ENCODE measurements at places on chromosomes 6 and 20. TPM values are rescaled to one million over a fixed set of nuclear protein-coding genes. Genes with fewer than 3 reads are reported as not detected.

The MYBL2 gene
- total RNA-seq: 76.0 TPM

The FAM110A gene
- total RNA-seq: 11.7 TPM

The TGM3 gene
- 0.03 TPM for total RNA-seq

The SAMD3 gene
- total RNA-seq: not detected

The PRDM13 gene
- total RNA-seq: 0.93 TPM

The ALDH5A1 gene
- 7.0 TPM for total RNA-seq

The EEF1A2 gene
- 147 TPM for total RNA-seq

The HDAC2 gene
- total RNA-seq: 83.3 TPM

The UBR2 gene
- 7.0 TPM for total RNA-seq

The C20orf202 gene
- total RNA-seq: not detected

The OR2H2 gene
- not detected for total RNA-seq

The IMPG1 gene
- not detected for total RNA-seq

The TBXT gene
- total RNA-seq: not detected

The CLDN20 gene
- not detected for total RNA-seq

The MICB gene
- total RNA-seq: 7.4 TPM

The SYS1 gene
- total RNA-seq: 35.6 TPM
